K562 (cell line): ENCODE measurements at places on chromosomes 2 and 18.

DNA sequence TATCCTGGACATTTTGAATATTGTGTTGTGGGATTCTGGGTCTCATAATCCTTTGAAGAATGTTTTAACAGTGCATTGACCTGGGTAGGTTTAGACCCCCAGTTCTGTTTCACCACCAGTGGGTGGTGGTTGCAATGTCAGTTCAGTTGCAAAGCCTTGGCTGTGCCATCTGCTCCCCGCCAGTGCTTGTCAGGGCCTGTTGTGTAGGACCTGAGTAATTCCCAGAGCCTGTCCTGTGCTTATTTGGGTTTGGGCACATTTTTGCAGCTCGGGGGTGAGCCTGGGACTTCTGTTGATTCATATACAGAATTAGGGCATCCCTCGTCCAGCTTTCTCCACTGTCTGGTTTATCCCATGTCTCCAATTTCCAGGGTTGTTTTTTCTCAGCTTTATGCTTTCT is 24.8 kb downstream of the ATP9B start:
- DNase-seq, result no peak

- DNase-seq, result no peak
Measured at GRCh38 chr2:222837643-222838056, 23.2 kb upstream of the ACSL3 start.

GRCh38 chr2:25341753-25342371 is at the start of gene DNMT3A:
TSS of gene DNMT3A (minus strand) at chr2:25341925. CDS start at chr2:25313984, 27,941 bp downstream.
- DNase-seq, result peak; percentile 74

DNA sequence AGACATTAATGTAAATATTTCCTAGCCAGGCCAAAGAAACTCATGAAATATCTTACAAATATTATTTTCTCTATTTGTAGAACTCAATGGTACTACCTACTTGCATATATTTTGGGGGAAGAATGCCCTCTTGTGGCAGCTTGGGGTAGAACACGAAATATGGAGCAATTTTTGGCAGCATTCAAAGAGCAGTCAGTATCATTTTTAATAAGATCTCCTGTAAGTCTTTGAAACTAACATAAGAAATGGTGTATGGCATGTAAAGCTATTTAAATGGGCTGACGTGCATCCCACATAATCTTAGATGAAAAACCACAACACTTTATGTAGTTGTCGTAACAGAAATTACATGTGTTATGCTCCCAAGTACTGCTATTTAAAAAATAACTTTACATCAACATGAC is 62.3 kb upstream of the CCDC195 start:
- peak; percentile 26 for DNase-seq

GRCh38 chr2:148132412-148132811 is 111.5 kb downstream of the MBD5 start:
- DNase-seq, result no peak

- DNase-seq, result no peak
Measured at GRCh38 chr18:76896677-76897076, 74.3 kb downstream of the ZNF236 start.

- DNase-seq, result peak; percentile 44
Measured at GRCh38 chr2:196750977-196751631, 48.4 kb downstream of the GTF3C3 start.

GRCh38 chr2:31998731-31999383 is 12.0 kb downstream of the MEMO1 start:
- DNase-seq, result no peak

GRCh38 chr2:148887350-148888002 is 12.4 kb downstream of the KIF5C start:
- DNase-seq, result no peak

DNA sequence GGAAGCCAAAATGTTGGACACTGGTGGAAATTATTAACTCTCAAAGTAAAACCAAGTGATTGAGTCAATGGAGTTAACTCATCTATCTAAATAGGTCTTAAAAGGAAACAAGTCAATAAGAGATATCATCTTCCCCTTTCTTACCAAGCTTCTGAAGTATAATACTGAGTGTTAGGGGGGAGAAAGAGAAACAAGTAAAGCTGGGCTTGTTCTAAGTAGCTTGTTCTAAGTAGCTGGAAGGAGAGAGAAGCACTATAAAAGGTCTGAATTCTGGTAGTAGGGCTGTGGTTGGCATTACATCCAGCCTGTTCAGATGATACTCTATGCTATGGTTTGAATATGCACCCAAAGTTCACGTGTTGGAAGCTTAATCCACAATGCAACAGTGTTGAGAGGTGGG is 26.8 kb downstream of the YES1 start:
- no peak for DNase-seq

- no peak for DNase-seq
Measured at GRCh38 chr2:70905443-70906421, 30.0 kb upstream of the ATP6V1B1 start.

DNA sequence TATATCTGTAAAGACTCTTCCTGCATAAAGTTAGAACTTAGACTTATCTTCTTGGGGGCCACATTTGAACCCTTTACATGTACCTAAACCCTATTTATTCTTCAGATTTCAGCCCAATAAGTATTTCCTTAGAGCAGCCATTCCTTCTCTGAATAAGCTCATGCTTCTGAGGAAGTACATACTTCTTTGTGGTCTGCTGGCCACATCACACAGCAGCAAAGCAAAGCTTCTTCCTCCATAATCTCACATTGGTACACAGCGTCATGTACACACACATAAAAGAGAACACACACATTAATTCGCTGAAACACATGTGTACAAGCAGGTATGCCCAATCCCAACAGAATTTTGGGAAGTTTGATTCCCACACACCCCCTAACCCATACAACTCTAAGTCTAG is 331.0 kb downstream of the CDH2 start:
- DNase-seq, result no peak

GRCh38 chr2:6783238-6783614 is 82.5 kb downstream of the CMPK2 start:
- DNase-seq, result no peak

DNA sequence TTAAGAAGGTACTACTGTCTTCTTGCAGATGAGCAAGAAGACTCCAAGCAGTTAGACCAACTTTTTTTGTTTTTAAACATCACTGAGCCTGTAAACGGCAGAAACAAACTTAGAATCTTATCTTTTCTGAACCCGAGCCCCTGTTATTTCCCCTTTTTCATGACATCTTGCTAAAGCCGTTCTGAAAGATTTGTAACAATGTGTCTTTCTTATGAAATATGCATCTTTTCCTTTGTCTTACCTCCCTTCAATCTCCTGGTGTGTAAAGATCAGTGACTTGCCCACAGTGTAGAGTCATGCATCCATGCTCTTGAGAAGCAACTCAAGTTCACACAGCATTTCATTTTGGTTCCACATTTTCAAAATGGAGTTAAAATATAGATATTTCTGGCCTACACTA is 288.8 kb upstream of the CELF4 start:
- no peak for DNase-seq

- no peak for DNase-seq
Measured at GRCh38 chr18:44569391-44570055, 111.2 kb upstream of the SETBP1 start.

GRCh38 chr2:206983161-206983859 is 44.0 kb downstream of the CPO start:
- DNase-seq, result no peak

DNA sequence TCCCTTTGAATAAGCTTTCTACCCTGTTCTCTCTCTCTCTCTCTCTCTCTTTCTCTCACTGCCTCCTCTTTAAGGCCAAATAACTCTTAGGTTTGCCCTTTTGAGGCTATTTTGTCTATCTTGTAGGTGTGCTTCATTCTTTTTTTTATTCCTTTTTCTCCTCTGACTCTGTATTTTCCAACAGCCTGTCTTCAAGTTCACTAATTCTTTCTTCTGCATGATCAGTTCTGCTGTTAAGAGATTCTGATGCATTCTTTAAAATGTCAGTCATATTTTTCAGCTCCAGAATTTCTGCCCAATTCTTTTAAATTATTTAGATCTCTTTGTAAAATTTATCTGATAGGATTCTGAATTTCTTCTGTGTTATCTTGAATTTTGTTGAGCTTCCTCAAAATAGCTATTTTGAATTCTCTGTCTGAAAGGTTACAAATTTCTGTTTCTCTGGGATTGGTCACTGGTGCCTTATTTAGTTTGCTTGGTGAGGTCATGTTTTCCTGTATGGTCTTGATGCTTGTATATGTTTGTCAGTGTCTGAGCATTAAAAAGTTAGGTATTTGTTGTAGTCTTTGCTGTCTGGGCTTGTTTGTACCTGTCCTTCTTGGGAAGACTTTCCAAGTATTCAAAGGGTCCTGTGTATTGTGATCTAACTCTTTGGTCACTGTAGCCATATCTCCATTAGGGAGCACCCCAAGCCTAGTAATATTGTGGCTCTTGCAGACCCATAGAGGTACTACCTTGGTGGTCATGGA is 35.4 kb upstream of the DYNC1I2 start:
- DNase-seq, result no peak

- DNase-seq, result no peak
Measured at GRCh38 chr2:224983712-224984554, 58.3 kb downstream of the DOCK10 start.

DNA sequence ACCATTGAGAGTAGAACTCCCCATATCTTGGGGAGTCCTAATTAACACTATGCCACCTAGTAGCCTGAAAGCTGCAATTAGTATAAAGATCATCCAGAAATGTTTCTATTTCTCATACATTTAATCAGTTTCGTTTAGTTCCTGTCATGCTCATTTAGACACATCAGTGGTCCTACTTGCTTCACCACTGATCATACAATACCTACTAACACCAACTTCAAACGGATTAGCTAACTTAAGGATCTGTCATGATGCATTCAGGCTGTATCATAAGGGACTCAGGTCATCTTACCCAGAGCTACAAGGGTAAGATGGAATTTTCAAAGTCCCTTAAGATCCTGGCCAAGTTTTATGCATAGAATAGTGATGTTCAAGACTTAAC is 6.8 kb downstream of the SRSF7 start:
- no peak for DNase-seq

GRCh38 chr18:73579698-73580097 is 567.9 kb downstream of the FBXO15 start:
- no peak for DNase-seq

- no peak for DNase-seq
Measured at GRCh38 chr2:64367444-64368232, 86.3 kb upstream of the LGALSL start.
